Stimulated activated naive CD8-positive, alpha-beta T cell treated with anti-CD3 and anti-CD28 coated beads, Interleukin-15, Interleukin-2, amounts not matched to agents 100 U/mL and 50 U/mL, for 24 hours (primary cell): ENCODE measurements at places on chromosomes 1 and 21.
A peak's percentile ranks its signal among the peaks of the same experiment; 100 is the strongest.

GRCh38 chr1:151832318-151832980 lies 847 bp upstream of the RORC start:
- DNase-seq, result no peak

DNA sequence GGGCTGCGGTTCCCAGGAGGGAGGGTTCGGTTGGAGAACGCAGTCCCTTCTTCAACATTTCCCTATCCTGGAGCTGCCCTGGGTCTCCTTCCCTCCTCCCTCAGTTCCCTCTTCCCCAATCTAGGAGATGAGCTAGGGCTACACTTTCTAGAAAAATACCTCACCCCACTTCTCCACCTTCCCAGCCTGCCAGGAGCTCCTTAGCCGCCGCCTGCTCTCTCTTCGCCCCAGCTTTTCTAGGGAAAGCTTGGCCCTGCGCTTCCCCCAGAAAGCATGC lies 488 bp upstream of the ADAMTS1 start:
- no peak for DNase-seq

DNA sequence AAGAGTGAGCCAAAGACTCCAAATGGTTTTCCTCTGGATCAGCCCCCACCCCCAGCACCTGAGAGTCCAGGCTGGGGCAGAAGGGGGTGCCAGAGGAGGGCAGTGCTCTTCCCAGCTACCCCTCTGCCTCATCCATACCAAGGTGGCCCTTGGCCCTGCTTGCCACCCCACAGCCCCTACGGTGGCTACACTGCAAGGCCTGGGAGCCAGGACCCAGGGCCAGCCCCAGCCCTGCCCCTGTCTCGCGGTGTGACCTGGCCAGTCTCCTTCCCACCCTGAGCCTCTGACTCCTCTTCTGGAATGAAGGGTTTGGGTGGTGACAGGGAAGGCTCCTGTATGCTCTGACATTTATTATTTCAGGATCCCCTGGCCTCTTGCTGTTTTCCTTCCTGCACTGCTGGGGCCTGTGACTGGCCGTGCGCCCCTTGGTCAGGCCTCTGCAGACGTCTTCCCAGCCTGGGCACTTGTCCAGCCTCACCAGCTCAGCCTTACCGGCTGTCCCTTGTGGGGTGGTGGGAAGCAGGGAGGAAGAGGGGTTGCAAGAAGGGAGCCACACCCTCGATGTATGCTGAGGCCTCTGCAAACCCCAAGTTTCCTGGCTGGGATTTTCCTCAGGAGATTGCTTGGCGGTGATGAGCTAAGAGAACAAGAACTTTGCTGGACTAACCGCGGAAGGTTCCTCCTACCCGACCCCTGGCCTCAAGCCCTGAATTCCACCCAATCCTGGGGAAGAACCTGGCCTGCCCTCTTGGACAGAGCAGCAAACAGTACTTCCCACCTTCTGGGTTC lies 13.5 kb downstream of the ASAP3 start:
- no peak for DNase-seq

DNA sequence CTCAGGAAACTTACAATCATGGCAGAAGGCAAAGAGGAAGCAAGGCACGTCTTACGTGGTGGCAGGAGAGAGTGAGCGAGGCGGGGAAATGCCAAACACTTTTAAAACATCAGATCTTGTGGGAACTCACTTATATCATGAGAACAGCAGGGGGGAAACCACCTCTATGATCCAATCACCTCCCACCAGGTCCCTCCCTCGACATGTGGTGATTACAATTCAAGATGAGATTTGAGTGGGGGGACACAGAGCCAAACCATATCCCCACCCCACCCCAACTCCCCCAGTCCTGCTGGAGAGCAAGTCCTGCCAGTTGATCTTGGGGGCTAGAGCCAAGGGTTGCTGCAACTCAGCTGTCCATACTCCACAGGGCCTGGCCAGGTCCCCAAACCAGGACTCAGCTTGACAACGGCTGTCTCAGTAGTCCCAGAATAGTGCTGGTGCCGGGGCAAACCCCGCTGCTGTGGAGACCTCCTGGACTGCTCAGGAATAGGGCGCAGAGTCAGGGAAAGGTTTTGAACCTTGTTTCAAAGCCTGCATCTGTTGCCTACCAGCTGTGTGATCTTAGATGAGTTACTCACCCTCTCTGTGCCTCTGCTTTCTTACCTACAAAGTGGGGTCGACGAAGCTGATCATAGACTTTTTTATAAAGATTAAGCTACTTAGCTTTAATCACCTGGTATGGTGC lies 79.5 kb downstream of the STUM start:
- DNase-seq, result peak; percentile 50

- no peak for DNase-seq
These were observed 41.2 kb downstream of the DPT start for GRCh38 chr1:168687816-168688215.

DNA sequence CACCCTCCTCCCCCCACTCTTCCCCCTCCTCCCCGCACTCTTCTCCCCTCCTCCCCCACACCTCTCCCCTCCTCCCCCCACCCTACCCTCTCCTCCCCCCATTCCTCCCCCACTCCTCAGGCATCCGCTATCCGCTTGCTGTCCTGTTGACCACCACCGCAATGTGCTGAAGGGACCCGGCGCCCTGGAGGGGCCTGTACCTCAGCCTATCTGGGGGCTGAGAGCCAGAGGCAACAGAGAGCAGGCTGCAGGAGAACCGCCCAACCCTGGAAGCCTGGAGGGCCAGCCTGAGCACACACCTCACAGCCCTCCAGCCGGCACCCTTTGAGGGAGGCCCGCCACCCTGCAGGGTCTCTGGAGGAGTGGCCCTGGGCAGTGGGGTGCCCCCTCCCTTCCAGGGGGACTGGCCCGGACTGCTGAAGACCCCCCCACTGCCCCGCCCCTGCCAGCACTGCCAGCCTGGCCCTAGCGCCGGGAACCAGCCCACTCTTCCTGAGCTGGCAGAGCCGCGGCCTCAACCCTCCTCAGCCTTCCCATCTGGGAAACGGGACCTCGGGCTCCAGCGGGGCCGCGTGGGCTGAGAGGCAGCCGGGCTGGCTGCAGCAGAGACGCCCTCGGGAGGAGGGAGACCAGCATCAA lies 1.2 kb downstream of the C1QTNF12 start:
- no peak for DNase-seq

DNA sequence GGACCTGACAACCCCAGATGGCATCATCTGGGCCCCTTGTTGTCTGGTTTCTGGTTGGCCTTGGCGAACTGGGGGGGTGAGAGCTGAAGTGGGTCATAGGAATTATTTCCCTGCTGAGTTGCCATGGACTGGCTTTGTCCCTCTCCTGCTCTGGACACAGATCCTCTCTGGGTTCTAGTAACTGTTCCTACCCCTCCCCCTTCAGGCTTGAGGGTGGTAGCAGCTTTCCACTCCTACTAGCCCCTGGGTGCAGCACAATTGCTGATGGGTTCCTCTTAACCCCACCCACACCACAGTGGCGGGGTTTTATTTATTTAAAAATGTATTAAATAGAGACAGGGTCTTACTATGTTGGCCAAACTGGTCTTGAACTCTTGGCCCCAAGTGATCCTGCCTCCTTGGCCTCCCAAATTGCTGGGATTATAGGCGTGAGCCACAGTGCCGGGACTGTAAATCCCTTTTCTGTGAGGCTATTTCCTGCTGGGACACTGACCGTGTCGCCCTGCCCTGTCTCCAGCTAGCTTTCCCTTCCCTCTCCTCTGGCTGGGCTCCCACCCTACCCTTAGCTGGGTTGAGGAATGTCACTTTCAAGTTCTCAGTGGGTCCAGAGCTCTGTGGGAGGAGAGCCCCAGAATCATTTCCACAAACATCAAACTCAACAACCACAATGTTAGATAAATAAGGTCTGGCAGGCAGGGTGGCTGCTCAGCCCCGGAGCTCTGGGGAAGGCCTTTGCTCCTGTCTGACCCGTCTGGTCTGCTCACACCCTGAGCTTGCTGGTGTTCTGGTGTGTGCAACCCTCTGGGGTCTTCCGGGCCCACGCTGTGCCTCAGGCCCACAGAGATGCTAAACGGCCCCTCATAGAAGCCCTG lies 112.7 kb upstream of the WNT4 start:
- no peak for DNase-seq

DNA sequence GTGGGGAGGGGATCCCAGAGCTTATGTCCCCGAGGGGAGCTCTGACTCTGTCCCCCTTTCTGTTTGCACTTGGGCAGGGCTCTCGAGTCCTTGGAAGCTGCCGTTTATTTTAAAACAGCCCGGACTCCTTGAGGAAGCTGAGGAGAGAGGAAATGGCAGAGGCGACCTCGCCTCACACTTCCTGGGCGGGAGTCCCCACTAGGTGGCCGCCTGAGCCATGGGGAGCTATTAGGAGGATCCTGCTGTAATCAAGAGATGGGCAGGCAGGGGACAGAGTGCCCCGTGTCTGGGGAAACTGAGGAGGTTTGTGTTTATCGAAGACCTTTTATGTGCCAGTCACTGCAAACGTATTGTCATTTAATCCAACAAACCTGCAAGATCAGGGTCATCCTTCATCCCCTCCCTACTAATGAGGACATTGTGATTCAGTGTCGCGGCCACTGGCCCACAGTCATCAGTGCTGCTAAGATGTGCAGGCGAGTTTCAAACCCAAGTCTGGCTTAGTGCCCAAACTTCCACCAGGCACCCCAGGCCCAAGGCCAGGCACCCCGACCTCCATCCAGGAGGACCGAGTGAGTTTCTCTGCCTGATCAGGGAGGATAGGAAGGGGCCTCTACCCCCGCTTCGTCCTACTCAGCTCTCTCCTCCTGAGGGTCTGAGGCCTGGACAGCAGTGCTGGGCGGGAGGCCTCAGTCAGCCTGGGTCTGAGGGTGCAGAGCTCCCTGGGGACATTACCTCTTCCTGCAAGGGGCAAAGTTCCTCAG lies 316.9 kb upstream of the VAMP3 start:
- peak; percentile 13 for DNase-seq

GRCh38 chr1:241086686-241087085 lies 270.3 kb downstream of the RGS7 start:
- DNase-seq, result no peak

GRCh38 chr21:20388400-20388799 lies 609.8 kb upstream of the NCAM2 start:
- no peak for DNase-seq

- no peak for DNase-seq
These were observed 6.3 kb downstream of the PROK1 start for GRCh38 chr1:110457206-110457605.

GRCh38 chr1:25713961-25714360 lies 86.0 kb upstream of the SELENON start:
- no peak for DNase-seq

GRCh38 chr1:26696654-26697430 lies 1.0 kb downstream of the ARID1A start:
- DNase-seq, result peak; percentile 75

GRCh38 chr1:217553949-217554509 lies 76.9 kb downstream of the GPATCH2 start:
- DNase-seq, result no peak

DNA sequence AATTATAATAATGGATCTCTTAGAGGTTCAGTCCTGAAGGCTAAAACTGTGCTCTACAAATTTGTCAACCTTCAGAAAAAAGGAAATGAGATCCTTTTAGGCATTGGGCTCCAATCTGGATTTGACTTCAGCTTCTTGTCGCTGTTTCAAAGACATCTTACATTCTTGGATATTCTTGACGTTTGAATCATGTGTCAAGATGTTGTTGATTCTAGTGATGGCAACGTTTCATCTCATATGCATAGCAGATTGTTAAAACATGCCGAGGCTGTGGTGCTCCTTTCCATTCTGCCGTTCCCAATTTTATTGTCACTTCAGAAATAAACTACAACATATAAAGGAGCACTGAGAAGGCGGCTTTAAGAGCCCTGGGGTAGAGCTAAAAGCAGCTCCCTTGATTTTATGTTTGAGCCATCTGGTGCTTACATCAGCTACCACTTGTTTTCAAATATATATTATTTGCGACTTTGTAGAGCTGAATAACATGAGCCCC lies 467.6 kb upstream of the ZRANB2 start:
- DNase-seq, result no peak

GRCh38 chr1:185396126-185396525 lies 79.1 kb upstream of the IVNS1ABP start:
- DNase-seq, result no peak

DNA sequence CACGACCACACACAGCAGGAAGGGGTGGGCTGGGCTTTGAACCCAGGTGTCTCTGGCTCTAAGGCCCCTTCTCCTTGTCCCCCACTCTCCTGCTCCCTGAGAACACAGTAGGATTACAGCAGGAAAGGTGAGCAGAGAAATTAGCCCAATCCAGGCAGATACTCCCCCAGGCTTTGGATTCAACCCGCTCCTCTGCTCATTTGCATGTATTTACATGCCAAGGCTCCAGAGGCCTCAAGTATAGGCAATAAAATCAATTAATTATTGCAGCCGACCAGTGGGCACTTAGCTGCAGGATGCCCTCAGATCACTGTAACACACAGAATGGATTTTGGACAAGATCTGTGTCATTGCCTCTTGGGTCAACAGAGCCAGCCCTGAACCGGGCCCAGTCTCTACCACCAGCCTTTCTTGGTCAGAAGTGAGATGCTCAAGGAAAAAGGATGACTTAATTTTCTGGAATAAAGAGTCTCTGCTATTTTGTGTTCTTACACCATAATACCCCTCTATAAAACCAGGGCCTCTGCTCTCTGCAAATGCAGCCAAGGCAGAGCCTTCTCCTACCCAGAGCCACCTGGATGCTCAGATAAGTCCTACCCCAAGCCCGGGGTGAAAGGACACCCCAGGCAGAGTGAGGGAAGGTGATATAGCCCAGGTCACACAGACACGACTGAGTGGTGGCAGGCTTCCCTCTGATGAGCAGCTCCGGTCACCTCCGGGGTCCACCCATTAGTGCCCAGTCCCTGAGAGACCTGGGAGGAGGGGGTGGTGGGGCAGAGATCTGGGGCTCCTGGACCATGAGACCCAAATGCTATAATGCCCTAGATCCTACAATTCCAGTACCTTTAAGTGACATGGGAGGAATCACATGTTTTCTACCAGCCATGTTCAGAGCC lies 28.9 kb downstream of the MATN1 start:
- no peak for DNase-seq

DNA sequence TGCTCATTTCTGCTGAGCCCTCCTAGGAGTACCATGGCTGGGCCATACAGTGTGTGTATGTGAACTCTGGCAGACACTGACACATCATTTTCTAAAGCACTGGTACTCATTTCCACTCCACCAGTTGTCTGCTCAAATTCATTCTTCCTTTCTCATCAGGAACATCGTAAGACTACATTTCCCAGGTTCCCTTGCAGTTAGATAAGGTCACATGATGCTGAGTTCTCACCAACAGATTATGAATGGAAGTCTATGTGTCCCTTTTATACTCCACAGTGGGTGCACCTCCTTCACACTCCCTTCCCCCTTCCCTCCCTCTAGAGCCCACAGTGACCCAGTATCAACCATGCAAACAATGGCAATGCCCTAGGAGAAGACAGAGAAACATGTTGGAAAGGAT lies 38.3 kb upstream of the PAX7 start:
- DNase-seq, result no peak

DNA sequence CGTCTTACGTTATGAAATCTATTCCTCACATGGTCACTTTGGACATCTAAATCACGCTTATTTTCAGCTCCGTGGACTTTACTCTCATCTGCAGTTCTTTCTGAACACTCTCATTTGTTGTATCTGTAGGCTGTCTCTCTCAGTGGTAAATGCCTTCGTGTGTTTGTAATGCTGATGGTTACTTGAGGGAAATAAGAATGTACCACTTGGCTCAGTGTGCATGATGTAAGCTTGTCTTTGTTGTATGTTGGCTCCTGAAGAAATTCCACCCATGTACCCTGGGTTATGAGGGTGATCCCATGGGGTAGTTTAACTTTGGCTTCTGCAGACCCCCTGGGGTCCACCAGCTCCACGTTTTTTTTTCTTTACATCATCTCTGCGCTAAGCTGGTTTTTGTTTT lies 378.4 kb downstream of the SETD4 start:
- no peak for DNase-seq
